ENCODE measurements at places on chromosomes 2 and 18.
A peak's percentile ranks its signal among the peaks of the same experiment; 100 is the strongest.

GRCh38 chr2:201156640-201157039 is 26.3 kb upstream of the CASP10 start:
- no peak for DNase-seq

DNA sequence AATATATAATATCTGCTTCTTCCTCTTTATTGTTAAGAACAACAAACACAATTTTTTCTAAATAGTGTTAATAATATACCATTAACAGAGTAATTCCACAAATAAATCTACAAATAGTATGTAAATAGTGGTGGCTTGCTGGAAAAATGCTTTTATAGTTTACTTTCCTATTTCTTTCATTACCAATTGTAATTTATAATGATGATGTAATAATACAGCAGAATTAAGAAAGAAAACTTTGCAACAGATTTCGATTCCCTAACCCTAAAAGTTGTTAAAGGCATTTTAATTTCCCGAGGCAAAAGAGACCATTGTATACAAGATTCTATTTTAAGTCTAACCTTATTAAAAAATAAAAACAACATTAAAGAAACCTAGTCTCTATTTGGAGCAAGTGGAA is 307.9 kb downstream of the CCDC178 start:
- DNase-seq = no peak

- no peak for DNase-seq
Observed at GRCh38 chr2:230347659-230348305, 20.8 kb downstream of the SP140L start.

GRCh38 chr2:96144481-96145035 is 682 bp downstream of the DUSP2 start:
- no peak for DNase-seq

DNA sequence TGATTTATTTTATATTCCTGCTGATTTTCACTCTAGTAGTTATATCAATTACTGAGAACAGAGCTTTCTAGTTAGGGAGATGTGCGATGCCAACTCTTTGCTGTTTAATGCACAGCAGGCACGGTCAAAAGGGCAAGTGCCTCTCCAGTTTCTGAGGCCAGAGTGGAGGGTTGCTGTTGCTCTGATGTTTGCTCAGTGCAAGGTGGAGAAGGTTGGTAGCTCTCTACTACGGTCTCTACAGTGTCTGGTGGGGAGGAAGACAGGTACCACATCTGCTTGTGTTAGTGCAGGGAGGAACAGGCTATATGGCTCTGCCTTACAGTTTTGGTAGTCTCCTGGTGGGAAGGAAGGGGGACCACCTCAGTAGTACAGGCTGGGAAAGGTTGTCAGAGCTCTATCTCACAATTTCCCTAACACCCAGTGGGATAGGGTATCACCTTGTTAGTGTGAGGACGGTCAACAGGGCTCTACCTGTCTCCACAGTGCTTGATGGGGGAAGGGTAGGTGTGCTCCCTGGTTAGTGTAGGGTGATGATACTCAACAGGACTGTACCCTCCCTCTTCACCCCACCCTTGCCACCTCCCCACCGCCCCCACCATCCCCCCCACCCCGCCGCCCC is 85.9 kb downstream of the FANCL start:
- no peak for DNase-seq

DNA sequence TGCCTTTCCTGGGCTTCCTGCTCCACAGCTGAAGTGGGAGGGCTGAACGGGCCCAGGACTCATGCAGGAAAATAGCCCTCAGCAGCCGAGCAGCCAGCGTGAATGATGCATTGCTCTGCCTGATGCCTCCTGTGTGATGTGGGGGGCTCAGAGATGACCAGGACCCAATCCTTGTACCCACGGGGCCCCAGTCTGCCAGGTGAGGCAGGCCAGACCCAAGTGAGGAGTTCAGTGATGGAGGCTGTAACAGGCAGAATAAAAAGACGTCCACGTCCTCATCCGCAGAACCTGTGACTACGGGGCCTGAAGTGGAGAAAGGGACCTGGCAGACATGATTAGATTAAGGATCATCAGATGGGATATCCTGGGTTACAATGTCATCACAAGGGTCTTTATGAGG is 194.9 kb upstream of the HDAC4 start:
- no peak for DNase-seq

DNA sequence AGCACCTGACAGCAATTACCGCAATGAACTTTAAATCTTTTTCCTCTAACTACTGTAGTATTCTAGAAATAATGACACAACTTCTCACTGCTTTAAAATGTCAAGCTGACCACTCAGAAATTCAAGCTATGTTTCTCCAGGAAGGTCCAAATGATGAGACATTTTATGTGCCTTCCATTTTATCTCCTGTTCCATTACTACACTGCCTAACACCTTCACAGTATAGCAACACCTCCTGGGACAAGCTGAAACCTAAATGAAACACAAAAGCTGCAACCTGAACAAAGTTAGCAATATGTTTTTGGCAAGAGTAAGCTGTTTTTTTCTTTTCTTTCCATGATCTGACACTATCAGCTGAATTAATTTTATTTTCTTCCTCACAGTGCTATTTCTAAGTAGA is 81.9 kb downstream of the IKZF2 start:
- no peak for DNase-seq

DNA sequence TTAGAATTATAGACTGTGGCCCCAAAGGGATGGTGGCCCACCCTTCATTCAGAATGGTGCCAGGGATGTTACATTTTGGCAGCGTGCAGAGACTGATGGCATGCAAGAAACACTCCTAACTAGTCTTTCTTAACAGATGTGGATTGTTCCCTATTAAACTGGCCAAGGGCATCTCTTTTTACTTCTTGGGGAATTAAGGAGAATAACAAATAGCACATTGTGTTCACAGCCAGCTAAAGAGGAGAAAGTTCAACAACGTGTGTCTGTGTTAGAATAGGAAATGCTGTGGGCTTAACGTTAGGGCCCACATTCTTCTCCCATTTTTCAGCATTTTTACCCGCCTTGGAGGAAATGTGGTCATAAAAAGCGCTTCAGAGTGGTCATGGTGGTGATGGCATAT is 404.8 kb downstream of the CDH2 start:
- peak; percentile 90 for DNase-seq

- DNase-seq = peak; percentile 56
Observed at GRCh38 chr2:119223521-119224390, at the start of gene STEAP3. STEAP3 (plus strand) TSS chr2:119223834; CDS start chr2:119231013, 7,179 bp downstream.

DNA sequence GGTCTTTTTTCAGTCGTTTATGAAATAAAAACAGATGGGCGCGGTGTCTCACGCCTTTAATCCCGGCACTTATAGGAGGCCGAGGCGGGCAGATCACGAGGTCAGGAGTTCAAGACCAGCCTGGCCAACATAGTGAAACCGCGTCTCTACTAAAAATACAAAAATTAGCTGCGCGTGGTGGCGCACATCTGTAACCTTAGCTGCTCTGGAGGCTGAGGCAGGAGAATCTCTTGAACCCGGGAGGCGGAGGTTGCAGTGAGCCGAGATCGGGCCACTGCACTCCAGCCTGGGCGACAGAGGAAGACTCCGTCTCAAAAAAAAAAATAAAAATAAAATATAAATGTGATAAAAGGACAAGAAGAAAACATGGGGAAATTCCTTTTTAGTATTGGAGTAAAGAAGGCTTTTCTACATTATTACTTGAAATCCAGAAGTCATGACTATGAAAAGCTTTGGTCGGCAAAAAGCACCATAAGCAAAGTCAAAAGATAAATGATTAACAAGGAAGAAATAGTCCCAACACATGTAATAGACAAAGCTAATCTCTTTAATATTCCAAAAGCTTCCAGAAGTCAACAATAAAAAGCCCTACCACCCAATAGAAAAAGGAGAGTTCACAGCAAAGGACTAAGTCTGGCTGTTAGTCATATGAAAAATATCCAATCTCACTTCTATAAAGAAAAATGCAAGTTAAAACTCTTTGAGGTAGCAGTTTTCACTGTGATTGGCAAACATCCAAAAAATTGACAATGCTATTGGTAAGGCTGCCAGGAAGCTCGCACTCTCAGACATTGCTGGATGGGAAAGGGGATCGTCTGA is 1.4 kb upstream of the FAM168B start:
- peak; percentile 4 for DNase-seq

- peak; percentile 43 for DNase-seq
Observed at GRCh38 chr2:172986040-172986439, 89.6 kb upstream of the MAP3K20 start.

DNA sequence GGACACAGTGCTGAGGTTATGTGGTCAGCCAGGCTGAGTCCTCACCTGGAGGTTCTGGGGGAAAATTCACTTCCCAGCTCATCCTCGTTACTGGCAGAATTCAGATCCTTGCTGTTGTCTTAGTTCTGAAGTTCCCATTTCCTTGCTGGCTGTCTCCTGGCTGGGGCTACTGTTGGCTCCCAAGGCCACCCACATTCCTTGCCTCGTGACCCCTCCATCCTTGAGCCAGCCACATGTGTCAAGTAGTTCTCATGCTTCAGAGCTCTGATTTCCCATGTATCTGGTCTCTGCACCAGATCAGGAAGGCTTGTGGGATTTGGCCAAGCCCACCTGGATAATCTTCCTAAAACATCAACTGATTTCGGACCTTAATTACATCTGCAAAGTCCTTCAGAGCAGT is 38.1 kb upstream of the RFX8 start:
- no peak for DNase-seq

- peak; percentile 26 for DNase-seq
Observed at GRCh38 chr2:33291278-33292013, 185.0 kb upstream of the RASGRP3 start.

DNA sequence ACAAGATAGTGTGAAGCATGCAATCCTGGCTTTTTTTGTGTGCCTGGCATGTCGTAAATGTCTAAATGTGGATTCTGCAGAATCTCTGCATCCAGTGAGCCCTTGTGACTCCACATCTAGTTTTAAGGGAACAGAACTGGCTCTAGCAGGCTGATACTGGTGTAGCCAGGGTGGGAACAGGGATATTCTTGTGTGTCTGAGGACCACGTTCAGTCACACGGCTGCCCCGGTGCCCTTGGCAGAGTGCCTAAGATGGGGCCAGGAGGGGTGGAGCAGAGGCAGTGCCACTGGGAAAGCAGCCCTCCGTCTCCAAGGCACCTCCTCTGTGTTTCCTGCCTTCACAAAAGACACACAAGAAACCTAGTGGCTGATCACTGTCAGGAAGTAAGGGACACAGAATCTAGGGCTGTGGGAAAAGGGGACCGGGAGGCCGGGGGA is 91.5 kb upstream of the PARD3B start:
- peak; percentile 66 for DNase-seq

GRCh38 chr2:14256890-14257289 is 375.6 kb upstream of the LRATD1 start:
- DNase-seq = no peak

DNA sequence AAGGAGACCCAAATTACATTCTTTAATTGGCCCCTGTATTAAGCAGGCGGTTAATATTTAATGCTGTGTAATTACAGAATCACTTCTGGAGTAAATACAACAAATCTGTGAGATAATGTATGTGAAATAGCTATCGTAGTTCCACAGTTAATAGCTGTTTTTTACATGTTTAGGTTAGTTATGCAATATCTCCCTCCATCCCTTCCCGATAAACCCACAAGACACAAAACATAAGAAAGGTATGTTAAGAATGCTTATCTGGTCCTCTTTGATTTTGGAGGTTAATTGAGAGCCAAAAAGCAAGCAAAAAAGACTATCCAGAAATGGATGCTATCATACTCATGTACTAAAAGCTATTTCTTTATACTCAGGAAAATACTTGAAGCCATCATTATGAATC is 49.1 kb downstream of the ZNF638 start:
- DNase-seq = no peak

DNA sequence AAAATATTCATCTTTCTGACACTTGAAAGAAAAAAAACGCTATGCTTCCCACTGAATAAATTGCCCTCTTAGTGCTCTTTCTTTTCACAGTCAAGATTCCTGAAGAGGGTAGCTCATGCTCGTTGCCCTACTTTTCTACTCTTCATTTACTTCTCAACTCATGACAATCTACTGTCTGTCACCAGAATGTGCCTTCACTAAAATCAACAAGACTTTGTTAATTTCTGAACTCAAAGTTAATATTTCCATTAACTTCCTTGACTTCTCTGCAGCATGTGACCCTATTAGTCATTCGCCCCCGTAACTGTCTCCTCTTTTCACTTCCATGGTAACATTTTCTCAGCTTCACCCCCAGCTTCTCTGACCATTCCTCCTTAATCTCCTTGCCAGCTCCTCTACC is 98.9 kb upstream of the MAPRE2 start:
- DNase-seq = no peak

GRCh38 chr18:79644666-79645057 is 34.9 kb upstream of the CTDP1 start:
- no peak for DNase-seq

DNA sequence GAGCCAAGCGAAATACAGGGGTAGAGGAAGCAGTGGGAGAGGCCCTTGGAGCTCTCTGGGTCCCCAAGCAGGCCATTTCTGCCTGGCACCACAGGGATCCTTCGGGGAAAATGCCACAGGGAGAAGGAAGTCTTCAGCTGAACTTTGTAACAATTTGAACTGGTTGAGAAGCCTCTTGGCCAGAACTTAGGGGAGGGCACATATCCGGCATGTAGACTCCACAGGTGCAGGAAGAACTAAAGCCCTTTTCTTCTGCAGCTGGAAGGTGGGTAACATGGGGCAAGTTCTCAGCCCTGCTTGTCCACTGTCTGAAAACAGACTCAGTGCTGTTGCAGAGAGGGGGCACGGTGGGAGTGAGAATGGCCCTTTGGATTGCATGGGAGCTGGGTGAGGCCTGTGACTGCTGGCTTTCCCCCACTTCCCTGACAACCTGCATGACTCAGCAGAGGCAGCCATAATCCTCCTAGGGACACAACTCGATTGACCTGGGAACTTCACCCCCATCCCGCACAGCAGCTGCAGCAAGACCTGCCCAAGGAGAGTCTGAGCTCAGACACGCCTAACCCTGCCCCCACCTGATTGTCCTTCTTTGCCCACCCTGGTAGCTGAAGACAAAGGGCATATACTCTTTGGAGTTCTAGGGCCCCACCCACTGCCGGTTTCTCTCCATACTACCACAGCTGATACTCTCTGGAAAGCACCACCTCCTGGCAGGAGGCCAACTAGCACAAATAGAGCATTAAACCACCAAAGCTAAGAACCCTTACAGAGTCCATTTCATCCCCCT is 101.6 kb upstream of the FAM136A start:
- DNase-seq = no peak

- no peak for DNase-seq
Observed at GRCh38 chr2:142965443-142965842, 88.0 kb downstream of the KYNU start.

DNA sequence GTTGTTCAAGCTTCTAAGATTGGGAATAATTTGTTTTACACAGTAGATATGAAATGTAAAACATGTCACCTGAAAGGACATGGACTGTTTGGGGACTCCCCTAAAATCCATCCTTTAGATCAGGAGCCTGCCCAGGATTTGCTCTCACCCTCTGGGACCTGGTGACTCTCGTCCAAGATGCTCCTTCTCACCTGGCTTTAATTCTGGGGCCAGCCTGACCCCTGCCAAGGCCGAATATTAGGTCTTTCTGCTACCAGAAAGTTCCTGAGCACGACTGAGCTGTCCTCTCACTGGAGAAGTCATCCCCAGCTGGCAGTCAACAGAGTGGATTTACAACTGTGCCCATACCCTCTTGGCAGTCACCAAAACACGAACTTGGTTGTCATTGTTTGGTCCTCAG is 25.3 kb downstream of the PTPN18 start:
- no peak for DNase-seq

GRCh38 chr18:5238371-5238976 is 41.4 kb upstream of the AKAIN1 start:
- peak; percentile 6 for DNase-seq
